ENCODE measurements at places on chromosomes 5 and 9.

GRCh38 chr9:133716564-133717112 lies 21.5 kb downstream of the SARDH start:
- H3K36me3 ChIP-seq, result no peaks in the 10 kb centered on the region
- peaks cover 4% of the 10 kb centered on the region for H3K27me3 ChIP-seq
- no peak overlapping the region for H3K4me3 ChIP-seq
- H3K4me1 ChIP-seq, result no peaks in the 10 kb centered on the region
- DNase-seq, result no peak

- DNase-seq, result no peak
- no peaks in the 10 kb centered on the region for H3K36me3 ChIP-seq
- no peak overlapping the region for H3K4me3 ChIP-seq
- H3K27me3 ChIP-seq, result no peaks in the 10 kb centered on the region
- no peaks in the 10 kb centered on the region for H3K4me1 ChIP-seq
Observed at GRCh38 chr5:112554101-112554977, 135.3 kb upstream of the EPB41L4A start.

DNA sequence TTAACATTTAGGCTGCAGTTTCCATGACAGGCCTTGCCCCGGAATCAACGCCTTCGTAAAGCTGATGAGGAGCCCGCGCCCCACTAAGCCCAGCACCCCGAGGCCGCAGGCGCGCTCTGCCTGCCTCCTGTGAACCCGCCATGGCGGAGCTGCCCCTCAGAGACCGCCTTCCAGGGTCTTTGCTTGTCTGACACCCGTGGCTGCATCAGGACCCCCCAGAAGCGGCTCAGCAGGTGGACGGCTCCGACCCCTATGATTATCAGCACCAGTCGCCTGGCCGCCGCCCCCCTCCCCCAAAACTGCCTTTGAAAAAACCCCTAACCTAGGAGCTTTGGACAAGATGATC lies 507 bp upstream of the DPH7 start:
- H3K4me1 ChIP-seq, result peaks cover 37% of the 10 kb centered on the region
- DNase-seq, result no peak
- no peaks in the 10 kb centered on the region for H3K27me3 ChIP-seq
- peak overlapping the region; percentile 60 for H3K27ac ChIP-seq
- peaks cover 24% of the 10 kb centered on the region for H3K36me3 ChIP-seq

DNA sequence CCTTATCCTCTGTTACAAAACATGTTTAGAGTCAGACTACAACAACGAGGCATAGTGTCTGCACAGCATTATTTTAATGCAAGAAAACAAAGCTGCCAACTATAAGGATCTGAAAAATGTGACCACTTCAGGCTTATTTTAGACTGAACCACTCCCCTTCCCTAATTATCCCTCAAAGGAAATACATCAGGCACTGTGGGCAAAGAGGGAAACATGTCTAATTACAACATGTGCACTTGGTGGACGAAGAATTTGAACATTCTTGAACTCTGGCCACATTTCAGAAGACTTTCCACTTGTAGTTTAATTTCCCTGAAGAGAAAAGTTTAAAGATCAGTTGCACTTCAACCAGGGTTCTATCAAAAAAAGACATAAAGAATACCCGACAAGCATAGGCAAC lies 3.8 kb downstream of the MTMR12 start:
- H3K36me3 ChIP-seq, result peaks cover 13% of the 10 kb centered on the region
- H3K27ac ChIP-seq, result no peak overlapping the region
- H3K4me1 ChIP-seq, result peaks cover 54% of the 10 kb centered on the region
- peaks cover 2% of the 10 kb centered on the region for H3K27me3 ChIP-seq
- no peak for DNase-seq

Measured in activated naive CD8-positive, alpha-beta T cell treated with anti-CD3 and anti-CD28 coated beads, Interleukin-2, amount 50 U/mL, for 24 hours (primary cell).